ENCODE measurements at places on chromosomes 3 and 15.

GRCh38 chr15:40555876-40556275 is 9.0 kb downstream of the CCDC32 start:
- no peak for DNase-seq

DNA sequence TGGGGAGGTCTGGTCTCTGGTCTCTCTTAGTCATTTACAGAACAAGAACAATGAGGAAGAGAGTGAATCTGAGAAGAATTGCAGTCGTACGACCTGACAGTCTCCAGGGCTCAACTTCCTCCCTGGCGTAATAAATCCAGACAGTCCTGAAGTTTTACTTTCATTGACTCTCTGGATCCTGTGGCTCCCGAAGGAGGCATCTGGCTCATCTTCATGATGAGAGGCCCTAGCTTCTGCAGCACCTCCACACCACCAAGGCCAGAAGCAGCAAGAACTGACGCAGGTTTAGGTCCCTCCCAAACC is 11.8 kb upstream of the CYFIP1 start:
- no peak for DNase-seq

GRCh38 chr15:95715116-95715903 is 615.2 kb upstream of the NR2F2 start:
- no peak for DNase-seq

DNA sequence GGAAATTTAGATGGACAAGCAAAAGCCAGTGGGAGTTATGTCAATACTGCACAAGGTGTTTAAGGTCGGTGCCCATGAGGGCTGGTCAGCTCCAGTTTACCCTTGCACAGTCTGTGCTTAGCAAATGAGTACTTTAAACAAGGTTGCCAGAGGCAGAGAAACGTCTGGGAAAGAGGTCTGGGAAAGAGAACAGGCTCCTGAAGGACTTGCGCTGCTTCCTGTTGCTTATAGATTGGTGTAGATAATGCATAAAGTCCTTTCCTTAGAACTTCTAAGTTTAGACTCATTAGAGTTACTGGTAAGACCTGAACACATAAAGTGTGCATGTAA is 162.6 kb upstream of the P2RY1 start:
- DNase-seq: no peak

DNA sequence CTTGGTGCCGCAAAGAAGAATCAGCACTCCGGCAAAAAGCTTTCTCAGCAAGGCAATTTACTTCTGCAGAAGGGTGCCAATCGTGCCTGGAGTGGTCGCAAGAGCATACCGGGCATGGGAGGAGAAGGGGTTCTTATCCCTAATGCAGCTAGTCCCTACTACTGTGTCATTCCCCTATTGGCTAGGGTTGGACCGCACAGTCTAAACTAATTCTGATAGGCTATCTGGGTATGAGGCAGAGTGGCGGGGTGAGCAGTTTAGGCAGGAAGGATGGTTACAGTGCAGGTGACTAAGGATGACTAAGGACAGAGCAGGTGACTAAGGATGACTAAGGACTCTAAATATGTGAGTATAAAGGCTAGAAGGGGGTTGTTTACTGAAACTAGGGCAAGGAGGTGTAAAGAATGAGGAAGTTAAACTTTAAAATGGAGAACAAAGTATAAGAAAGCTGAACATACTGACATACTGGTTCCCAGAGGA is 52.9 kb downstream of the PGBD4 start:
- DNase-seq: no peak

DNA sequence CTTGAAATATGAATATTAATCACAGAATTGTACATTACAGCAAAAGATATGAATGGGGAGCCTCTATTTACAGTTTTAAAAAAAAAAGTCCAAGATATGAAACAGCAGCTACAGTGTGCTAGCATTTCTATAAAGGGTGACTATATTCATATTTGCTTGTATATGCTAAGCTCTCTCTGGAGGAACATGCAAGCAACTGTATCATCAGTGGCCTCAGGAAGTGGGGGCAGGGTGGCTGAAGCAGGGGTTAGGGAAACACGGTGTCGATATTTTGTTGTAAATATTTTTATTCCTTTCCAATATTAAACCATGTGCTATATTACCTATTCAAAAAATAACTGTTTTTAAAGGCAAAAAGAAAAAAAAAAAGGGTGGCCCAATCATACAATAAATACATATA is 2.3 kb downstream of the UACA start:
- no peak for DNase-seq

DNA sequence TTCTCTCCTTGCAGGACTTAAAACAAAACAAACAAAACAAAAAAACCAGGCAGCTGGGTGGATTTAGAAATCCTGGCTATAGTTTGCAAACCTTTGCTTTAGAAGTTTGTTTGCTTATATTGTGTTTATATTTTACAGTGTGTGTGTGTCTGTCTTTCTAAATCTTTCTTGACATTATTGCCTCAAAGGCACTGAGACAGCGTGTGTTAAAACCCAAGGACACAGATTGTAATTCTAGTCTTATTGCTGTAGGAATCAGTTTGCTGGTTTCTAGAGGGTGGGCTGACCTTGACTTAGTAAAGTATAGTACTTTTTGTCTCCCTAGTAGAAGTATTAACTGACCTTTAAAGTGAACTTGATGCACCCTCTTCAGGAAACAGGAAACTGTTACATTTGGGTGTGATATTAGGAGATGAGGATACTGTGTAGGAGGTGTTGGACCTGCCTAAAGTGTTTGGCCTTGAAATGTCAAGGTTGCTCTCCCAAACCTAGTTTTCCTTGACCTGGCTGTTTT is 71.0 kb downstream of the TCF12 start:
- DNase-seq: no peak

GRCh38 chr3:124771083-124771445 is 40.8 kb downstream of the UMPS start:
- DNase-seq: no peak

- DNase-seq: no peak
These were observed 92.4 kb downstream of the COL6A6 start for GRCh38 chr3:130609166-130609979.

DNA sequence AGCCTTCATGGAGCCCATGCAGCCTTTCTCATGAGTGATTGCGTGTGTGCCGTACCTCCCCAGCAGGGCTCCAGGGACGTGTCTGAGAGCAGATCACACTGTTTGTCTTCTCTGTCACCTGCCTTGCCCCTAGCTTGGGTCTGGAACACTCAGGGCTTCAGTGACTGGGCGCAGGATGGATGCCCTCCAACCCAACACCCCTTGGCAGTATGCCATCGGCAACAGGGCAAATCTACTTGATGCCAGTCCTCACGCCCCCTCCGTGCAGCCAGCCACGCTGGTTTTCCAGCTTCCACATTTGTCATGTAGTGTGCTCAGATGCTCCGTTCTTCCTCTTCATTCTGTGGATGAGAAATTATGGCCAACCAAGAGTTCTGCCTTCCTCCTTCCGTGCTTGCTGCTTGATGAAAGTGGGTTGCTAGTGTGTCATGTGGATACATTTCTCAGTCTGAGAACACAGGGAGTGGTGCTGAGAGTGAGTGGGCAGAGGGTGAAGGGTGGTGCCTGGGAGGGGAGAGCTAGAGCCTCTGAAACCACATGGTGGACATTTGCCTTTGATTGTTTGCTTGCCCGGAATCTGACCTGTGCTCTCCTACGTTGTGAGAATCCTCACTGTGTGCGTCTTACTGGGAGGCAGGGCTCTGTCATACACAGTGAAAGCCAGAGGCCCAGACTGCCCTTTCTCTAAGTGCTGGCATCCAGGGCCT is 97.2 kb downstream of the FAM43A start:
- no peak for DNase-seq

- no peak for DNase-seq
These were observed 100.4 kb upstream of the NDN start for GRCh38 chr15:23787346-23788105.

DNA sequence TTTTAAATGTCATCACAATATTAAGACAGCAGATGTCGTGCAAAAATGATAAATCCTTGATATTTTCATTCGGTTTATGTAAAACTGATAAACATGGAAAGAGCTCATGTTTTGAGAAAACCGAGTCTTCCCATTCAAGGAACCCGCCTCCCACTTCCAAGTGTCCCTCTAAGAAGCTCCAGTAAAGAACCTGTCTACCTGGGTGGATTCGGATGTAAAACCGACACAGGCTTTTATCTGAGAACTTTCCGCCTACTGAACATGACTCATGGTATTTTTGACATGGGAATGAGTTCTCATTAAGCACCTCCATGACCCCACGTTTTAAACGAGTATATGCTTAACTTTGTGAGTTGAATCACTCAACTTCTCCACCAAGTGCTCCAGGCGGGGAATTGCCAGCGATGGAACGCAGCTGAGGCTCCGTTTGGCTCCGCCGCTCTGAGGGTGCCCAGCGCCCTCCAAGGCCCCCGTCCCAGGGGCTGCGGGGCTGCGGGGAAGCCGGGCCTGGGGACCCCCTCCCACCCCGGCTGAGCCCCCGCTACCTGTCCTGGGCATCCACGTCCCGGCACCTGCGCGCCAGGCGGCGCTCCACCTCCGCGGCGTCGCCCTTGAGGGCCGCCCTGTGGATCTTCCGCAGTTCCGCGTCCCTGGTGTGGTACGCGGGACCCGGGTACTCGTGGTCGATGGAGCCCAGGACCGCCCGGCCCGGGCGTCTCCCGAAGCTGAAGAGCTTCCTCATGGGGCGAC is 119.9 kb downstream of the LMLN start:
- no peak for DNase-seq

- DNase-seq: no peak
These were observed 37.6 kb downstream of the ZNF148 start for GRCh38 chr3:125337506-125337905.

DNA sequence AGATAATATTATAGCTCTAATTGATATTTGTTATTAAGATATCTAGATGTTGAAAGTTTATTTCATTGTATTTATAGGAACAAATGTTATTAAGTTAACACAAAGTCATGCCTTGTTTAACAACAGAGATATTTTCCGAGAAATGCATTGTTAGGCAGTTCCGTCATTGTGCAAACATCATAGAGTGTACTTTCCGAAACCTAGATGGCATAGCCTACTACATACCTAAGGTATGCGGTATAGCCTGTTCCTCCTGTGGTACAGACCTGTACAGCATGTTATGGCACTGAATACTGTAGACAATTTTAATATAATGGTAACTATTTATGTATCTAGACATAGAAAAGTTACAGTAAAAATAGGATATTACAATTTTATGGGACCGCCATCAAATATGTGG is 114.3 kb downstream of the NAALADL2 start:
- DNase-seq: no peak

DNA sequence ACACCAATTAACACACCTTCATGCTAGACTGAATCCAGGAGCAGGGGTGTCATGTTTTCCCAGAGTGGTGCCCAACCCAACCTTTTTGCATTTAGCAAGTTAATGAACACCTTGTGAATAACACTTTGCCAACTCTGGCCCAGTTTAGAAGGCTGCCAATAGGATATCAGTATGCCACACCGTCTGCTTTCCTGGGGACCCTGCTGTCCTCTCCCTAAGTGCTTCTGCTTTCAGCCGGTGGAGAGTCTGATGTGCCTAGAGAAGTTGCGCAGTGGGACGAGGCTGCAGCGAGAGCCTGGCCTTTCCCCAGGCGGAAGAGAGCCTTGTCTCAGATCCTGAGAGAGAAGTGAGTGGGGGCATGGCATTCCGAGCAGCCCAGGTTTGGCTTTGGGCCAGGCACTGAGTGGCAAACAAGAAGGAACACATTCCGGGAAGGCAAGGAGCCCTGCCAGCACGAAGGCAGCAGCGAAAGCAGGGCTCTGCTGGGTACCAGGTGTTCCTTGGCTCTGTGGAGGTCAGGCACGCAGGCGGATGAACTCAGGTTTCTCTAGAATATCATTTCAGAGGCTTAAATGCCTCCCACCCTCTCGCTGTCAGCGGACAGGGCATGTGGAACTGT is 36.9 kb downstream of the SENP8 start:
- DNase-seq: peak; percentile 86

DNA sequence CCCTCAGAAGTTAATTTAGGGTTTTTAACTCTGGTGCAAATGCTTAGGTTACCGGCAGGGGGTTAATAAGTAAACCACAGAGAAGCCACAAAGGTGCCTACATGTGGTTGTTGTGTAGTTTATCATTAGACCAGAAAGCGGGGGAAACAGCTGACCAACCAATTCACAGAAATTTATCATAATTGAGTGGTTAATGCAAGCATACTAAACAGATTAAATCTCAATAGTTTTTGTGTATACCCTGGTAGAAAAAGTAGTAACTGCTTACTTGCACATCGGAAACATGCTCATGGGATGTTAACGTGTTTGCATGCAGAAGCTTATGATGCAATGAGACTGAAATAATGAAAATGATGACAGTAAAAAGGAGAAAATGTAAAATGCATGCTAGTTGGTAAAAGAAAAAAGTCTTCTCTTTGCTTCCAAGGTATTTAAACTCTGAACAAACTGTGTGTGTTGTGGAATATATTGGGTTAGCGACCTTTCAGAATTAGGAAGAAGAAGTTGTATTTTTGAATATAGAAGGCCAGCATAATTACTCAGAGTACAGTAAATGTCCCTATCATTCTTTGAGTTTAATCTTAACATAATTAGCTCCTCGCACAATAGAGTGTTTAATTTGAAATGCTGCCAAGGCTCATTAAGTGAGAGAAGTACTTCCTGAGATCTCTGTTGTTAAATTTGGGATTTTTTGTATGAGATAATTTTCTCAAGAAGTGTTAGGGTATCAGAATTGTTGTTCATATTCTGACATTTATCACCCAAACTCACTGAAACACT is 316.2 kb downstream of the PTPRG start:
- no peak for DNase-seq

DNA sequence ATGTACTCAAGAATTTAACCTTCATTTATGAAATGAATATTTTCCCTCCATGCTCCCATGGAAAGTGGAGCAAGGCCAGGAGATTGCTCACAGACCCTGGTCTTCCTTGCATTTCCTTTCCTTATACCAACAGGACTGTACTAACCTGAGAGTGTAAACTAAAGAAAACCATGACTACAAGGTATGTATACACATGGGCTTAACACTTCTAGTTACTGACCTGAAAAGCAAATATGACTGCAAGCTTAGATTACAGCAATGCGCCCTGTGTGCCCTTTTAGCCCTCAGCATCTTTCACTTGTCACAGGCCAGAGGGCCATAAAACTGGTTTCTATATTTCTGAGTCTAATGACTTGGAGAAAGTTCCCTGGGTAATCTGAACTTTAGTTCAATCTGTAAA is 52.1 kb downstream of the NEK10 start:
- no peak for DNase-seq

DNA sequence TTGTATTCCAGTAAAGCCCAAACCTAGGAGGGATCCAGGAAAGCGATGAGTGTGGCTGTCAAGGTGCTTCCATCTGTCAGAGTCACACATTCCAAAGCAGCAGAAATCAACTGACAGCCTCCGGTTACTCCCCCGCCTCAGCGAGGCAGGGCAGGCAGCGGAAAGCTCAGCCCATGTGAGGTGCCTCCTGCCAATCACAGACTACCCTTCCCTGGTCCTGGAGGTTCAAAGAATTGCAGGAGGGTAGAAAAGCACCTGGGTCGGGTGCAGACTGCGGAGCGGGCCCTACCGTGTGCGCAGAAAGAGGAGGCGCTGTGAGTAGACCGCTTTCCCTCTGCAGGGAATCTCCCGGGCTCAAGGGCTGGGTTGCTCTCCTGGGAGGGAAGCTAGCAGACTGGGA is at the start of gene UPK1B:
Gene UPK1B, plus strand, starts transcription at position 274 of the 400 bp plus-strand sequence. CDS start 13,144 bp downstream, outside the sequence.
- peak; percentile 22 for DNase-seq

- no peak for DNase-seq
These were observed 72.5 kb downstream of the SYN2 start for GRCh38 chr3:12076666-12077065.

GRCh38 chr3:101819649-101820206 is 29.6 kb upstream of the NFKBIZ start:
- DNase-seq: no peak

Measured in mucosa of gallbladder (tissue), 1 donor.